Left lung (tissue), 14 donors: ENCODE measurements at places on chromosomes 2 and 18. TPM values are rescaled to one million over a fixed set of nuclear protein-coding genes. Genes with fewer than 3 reads are reported as not detected.

The ANKRD62 gene
- total RNA-seq, result 0.20 TPM

The GAD1 gene
- total RNA-seq, result 0.29 TPM

The AQP12A gene
- total RNA-seq, result not detected

GRCh38 chr18:39701839-39702238 is 2136.2 kb upstream of the CELF4 start:
- no peak for DNase-seq

GRCh38 chr2:239276851-239277250 is 124.0 kb downstream of the HDAC4 start:
- DNase-seq, result no peak

DNA sequence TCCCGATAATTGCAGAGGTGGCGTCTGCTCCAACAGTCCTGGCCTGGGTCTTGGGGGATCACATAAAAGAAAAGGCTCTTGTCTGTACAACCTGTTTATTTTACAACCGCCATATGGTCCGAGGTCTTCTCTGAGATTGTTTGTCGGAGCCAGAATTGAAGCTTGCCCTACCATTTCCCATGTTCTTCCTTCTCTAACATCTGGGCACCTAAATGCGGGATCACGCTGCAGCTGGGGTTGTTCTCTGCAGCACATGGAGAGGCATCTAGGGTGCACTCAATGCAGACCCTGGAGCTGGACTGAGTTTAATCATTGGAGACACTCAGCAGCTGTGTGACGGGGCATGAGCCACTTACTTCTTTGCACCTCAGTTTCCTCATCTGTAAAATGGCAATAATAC is 107.7 kb downstream of the ACKR3 start:
- DNase-seq, result no peak

- no peak for DNase-seq
Measured at GRCh38 chr2:6524691-6525474, 340.8 kb downstream of the CMPK2 start.
